ENCODE measurements at places on chromosomes 1 and 21. TPM values are rescaled to one million over a fixed set of nuclear protein-coding genes. Genes with fewer than 3 reads are reported as not detected.

CD160 gene
- not detected for total RNA-seq

TRIM67 gene
- total RNA-seq: 0.06 TPM

RPE65 gene
- total RNA-seq: not detected

PRAMEF17 gene
- not detected for total RNA-seq

PTGFRN gene
- total RNA-seq: not detected

USH2A gene
- total RNA-seq: not detected

SH2D5 gene
- 0.68 TPM for total RNA-seq

SPATA1 gene
- 1.4 TPM for total RNA-seq

BEND5 gene
- total RNA-seq: not detected

LRRC3 gene
- total RNA-seq: not detected

GBP6 gene
- total RNA-seq: not detected

- no peak for DNase-seq
Measured at GRCh38 chr1:4595341-4596225, 58.8 kb upstream of the AJAP1 start.

- no peak for DNase-seq
Measured at GRCh38 chr1:7471836-7472235, 299.3 kb upstream of the VAMP3 start.

- no peak for DNase-seq
Measured at GRCh38 chr1:43041591-43041990, 82.9 kb upstream of the SLC2A1 start.

DNA sequence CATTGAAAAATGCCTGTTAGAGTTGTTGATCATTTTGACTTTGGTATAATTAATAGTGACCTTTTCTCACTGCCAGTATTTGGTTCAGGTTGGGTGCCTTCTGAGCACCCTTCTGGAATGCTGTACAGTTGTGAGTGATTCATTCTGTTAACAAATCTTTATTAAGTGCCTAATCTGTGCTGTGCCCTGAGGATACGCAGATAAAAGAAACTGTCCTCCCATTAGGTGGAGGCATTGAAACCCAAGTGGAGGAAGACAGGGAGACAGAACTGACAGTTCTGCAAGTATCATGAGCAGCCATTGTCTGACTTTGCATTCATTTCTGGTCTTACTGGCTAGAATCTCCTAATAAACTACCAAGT is 76.1 kb upstream of the ZNF326 start:
- DNase-seq: no peak

- DNase-seq: no peak
Measured at GRCh38 chr1:246828818-246829217, 102.9 kb downstream of the AHCTF1 start.

DNA sequence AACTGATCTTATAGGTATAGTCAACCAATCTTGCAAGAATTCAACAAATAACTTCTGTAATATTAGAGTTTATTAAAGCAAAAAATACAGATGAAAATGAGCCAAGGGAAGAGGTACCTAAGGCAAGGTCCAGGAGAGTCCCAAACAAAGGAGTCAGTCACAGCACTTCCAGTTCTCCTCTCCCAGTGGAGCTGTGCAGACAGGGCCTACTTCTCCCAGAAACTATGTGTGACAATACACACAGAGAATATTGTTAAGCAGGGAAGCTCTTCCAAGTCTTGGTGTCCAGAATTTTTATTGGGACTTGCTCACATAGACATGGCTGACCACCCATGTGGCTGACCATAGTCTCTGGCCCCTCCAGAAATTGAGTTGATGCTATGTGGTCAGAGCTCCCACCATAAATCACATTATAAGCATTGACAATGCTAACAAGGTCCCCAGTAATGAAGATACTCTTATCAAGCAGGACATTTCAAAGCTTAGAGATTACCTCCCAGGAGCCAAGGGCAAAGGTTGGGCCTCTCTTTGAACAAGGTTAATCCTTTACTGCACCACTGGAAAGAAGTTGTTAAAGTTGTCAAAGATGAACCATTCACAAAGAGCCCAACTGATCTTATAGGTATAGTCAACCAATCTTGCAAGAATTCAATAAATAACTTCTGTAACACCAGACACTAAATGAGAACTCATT is 3.5 kb upstream of the CD244 start:
- no peak for DNase-seq

- no peak for DNase-seq
Measured at GRCh38 chr1:113552244-113552643, 161.9 kb downstream of the MAGI3 start.

DNA sequence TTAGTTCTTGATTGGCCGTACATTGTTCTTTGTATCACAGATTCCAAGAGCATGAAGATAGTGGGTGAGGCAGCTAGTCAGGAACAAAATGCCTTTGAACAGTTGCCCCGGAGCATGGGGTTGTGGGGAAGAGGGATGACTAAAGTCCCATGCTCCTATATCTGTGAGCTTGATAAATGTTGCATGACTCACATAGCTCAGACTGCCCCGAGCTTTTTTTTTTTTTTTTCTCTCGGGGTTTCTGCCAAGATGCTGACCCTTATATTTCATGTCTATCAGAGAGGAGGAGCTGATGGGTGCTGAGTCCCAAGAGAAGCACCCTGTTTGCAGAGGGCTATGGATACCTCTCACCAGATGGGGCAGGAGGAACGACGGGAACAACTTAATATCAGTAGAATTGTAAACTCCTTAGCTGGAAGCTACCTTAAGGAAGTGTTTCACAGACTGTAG is 40.6 kb downstream of the SRRM1 start:
- DNase-seq: no peak

DNA sequence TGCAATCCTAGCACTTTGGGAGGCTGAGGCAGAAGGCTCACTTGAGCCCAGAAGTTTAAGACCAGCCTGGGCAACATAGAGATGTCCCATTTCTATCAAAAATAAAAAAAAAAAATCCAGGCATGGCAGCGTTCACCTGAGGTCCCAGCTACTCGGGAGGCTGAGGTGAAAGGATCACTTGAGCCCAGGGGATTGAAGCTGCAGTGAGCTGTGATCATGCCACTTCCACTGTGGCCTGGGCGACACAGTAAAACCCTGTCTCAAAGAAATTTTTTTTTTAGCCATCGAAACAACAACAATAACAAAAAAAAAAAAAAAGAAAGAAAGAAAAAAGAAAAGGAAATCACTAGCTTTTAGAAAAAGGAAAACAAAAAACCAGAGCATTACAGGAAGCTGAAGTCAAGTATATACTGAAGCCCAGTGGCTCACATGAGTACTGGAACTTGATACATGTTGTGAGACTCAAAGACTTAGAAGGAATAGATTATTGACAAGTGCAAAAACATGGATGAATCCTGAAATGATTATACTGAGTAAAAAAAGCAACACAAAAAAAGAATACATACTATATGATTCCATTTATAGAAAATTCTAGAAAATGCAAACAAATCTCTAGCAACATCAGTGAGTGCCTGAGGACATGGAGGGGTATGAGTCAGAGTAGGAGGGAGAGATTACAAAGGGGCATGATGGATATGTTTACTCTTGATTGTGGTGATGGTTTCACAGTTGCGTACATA is 6.1 kb upstream of the RABGAP1L start:
- DNase-seq: peak; percentile 37

DNA sequence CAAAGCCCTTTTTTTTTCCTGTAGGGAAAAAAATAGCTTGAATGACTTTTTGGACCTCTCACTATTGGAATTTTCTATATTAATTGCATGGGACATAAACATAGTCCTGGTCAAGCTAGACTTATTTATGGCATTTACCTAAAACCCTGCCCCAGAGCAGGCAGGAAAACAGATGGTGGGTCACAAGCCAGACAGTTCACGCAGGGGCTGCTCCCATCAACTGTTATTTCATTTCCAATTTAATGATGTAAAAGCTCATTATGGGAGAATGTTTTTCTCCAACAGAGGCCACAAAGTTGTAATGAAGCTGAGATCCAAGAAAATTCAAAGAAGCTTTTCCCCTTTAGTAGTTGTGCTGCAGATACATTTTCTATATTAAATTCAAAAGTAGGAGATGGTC is 99.2 kb downstream of the SGIP1 start:
- no peak for DNase-seq

GRCh38 chr1:100164216-100164615 is 13.8 kb downstream of the LRRC39 start:
- DNase-seq: no peak

DNA sequence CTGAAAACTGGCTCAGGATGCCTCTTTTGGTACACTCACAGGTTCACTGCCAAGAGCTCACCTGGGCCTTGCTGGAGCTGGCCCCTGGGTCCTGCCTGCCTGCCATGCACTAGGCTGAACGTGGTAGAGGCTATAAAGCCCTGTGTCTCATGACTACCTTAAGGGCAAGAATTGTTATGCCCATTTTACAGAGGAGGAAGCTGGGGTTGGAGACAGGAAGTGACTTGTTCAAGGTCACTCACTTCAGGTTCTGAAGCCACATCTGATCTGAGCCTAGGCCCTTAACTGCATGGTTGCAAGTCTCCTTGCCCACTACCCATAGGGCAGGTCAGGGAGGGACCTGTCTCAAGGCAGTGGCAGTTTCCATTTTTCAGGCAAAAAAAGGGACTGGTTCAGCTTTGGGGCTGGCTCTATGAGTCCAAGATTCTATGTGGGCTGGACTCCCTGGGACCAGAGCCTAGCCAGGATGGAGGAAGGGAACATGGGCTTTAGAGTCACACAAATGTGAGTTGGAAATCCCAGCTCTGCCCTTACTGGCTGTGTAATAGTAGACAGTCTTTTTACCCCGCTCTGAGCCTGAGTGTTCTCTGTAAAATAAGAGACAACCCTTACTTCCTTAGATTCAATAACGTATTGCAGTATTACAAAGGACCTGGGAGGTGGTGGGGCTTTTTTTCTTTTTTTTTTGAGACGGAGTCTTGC is 7.8 kb downstream of the STK40 start:
- peak; percentile 46 for DNase-seq

DNA sequence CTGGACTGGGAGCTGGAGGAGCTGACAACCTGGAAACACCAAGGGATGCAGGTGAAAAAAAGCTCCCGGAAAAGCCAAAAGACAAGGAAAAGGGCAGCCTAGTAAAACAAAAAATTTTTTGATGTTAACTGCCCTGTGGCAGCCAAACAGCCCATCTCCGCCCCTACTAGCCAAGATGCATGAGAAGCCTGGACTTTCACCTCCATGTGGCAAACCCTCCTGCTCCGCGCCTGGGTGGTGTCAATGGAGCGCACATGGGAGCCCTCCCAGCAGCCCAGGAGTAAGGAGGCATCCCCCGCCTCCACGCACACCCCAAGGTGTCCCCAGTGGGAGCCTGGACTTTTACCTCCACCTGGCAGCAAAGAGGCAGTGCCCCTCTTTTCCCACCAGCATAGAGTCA is 30.5 kb downstream of the LEMD1 start:
- no peak for DNase-seq

DNA sequence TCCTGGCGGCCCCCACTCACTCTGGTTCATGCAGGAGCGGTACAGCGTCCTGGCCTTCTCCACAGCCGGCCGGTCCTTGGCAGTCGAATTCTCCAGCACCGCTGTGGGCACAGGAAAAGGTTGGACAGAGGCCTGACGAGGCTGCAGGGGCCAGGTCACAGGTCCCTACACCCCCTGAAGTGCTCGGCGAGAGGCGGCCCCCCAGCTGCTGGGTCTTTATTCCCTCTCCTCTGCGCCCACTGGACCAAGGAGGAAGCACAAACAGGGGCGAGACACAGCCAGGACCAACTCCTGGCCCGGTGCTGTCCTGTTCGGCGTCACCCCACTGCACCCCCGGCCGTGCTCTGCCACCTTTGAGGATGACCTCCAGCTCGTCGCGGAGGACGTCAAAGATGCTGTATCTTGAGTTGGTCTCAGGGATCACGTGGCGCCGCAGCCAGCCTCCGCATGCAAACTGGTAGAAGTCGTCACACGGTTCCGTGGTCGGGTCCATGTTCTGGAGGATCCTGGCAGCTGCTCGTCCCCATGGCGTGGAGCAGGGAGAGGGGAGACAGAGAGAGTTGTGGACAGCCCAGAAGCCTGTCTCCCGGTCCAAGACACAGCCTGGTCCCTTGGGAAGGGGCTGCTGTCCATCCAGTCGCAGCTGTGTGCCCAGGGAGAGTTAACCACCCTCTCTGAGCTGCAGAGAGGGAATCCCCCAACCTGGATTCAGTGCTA is 22.9 kb downstream of the PRXL2B start:
- DNase-seq: no peak

DNA sequence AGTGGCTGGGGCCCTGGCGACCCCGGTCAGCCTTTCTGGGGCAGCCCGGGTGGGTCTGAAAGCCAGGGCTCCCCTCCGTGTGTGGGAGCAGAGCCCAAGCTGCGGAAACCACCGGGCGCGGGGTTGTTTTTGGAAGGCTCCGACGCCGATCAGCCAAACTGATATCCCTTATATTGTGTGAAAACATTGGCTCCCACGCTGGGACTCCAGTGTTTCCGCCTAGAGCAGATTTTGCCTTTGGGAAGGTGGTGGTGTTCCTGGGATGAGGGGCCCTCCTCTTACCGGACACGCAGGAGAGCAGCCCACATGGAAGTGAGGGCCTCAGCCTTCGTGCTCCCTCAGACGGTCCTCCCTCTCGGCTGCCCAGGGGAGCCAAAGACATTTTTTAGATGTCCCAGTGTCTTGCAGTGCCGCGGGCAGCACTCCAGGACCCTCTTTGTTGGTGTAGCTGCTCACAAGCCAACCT is 54.3 kb downstream of the NGF start:
- no peak for DNase-seq

GRCh38 chr1:155466996-155467395 is 95.6 kb downstream of the ASH1L start:
- DNase-seq: no peak

- DNase-seq: no peak
Measured at GRCh38 chr1:98924977-98925376, 79.7 kb downstream of the PLPPR5 start.
